ENCODE measurements at places on chromosomes 1 and 21. TPM values are rescaled to one million over a fixed set of nuclear protein-coding genes. Genes with fewer than 3 reads are reported as not detected.

The FAM163A gene
- total RNA-seq: not detected

The ADAMTS4 gene
- total RNA-seq: 56.8 TPM

The LCE2C gene
- not detected for total RNA-seq

The TOMM40L gene
- 22.0 TPM for total RNA-seq

The IL6R gene
- 1.0 TPM for total RNA-seq

The HENMT1 gene
- total RNA-seq: 10.5 TPM

DNA sequence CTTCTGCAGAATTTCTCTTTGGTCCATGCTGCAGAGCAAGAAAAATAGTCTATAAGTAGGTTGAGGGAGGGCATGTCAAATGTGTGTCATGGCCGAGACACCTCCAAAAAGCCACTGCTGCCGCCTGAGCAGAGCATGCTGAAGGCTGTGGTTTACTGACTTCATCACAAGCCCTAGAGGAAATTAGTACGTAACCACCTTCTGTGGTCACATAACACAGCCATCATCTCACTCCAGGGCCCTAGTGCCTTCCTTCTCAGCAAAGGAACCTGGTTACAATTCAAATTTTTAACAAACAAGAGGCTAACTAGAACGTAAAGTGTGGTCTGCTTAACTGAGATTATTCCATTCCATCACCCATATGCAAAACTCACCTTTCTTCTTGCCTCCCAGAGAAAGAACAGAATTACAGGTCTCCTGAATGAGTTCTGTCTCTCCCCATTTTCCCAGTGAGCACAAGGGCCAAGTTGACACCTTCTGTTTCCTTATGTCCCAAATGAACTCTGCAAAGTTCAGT is at the start of gene PTPN22:
TSS of gene PTPN22 (minus strand) at position 116 of the 517 bp plus-strand sequence.
- H3K36me3 ChIP-seq: no peaks in the 10 kb centered on the region
- no peaks in the 10 kb centered on the region for H3K4me1 ChIP-seq
- H3K27me3 ChIP-seq: no peaks in the 10 kb centered on the region

GRCh38 chr1:159068886-159069285 is 7.7 kb downstream of the AIM2 start:
- no peak overlapping the region for H3K4me3 ChIP-seq
- peaks cover 16% of the 10 kb centered on the region for H3K4me1 ChIP-seq
- no peaks in the 10 kb centered on the region for H3K27me3 ChIP-seq

DNA sequence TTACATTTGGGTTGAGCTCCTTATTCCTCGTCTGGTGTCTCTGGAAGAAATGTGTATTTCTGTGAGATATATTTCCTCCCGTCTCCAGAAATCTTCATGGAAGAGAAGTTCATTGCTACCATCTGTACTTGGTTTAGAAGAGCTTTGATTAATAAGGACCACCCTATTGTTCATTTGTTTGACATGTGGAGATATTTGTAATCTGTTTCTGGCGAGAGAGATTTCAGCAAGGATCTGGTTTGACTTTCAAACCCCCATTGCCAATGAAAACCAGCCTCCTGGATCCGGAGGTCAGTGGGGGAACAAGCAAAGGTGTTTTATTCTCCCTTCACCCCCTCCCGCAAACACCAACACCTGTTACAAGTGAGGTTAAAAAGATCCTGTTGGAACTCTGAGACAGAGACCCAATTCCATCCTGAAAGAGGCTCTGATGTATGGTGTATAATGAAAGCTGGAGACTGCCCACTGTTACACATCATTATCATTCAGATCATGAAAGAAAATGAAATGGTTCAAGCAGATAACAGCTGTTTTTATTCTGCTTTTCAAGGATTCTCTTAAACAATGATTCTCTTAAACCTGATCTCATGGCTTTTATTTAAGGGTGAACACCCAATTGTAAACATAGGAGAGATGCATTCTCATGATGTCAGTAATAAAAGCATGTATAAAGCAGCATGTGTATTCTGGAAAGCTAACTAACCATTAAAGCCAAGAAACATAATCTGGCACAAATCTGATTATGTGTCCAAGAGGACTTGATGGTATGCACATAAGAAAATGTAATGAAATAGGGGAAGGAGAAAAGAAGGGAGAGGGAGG is 393.5 kb upstream of the ADGRL2 start:
- no peak for DNase-seq
- no peak overlapping the region for H3K27ac ChIP-seq
- no peaks in the 10 kb centered on the region for H3K36me3 ChIP-seq
- no peaks in the 10 kb centered on the region for H3K27me3 ChIP-seq
- no peak overlapping the region for H3K4me3 ChIP-seq
- H3K4me1 ChIP-seq: peaks cover 18% of the 10 kb centered on the region

DNA sequence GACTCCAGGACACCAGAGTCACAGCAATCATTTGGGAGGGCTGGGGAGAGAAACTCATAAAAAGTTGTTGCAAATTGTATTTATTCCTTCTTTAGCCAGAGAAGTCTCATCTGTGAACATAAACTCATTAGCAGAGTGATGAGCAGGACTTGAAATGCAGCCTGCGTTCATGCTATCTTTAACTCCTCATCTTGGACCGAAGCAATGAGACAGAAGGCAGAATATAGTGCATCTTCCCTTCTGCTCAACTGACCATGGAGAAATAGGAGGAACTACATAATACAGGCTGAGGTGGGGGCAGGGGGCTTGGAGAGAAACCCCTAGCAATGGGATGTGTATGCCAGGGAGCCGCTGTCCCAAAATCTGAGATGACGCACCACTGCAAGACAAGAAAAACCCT is 121.8 kb upstream of the AJAP1 start:
- no peak for DNase-seq
- H3K4me1 ChIP-seq: no peaks in the 10 kb centered on the region
- H3K27me3 ChIP-seq: peaks cover 6% of the 10 kb centered on the region
- H3K36me3 ChIP-seq: peaks cover 4% of the 10 kb centered on the region

DNA sequence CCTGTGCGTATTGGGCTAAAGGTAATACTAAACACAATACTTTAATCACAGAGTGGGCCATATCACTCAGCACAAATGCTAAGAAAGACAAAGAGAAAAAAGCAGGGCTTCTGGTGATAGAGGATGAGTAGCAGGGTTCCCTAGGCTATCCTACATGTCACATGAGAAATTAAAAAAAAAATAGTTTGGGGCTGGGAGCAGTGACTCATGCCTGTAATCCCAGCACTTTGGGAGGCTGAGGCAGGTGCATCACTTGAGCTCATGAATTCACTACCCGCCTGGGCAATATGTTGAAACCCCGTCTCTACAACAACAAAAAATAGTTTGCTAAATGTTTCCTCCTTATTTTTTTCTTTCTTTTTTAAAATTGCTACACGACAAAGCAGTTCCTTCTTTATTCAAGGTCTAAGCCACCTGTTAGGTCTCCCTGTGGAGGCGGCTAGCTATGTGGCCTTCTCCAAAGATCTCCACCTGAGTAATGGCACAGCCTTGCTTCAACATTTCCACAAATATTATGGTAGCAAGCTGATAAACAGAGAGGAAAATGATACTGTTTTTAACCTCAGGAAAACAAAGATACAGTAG is 1.5 kb downstream of the ENSA start:
- H3K4me1 ChIP-seq: peaks cover 28% of the 10 kb centered on the region
- H3K27me3 ChIP-seq: no peaks in the 10 kb centered on the region
- DNase-seq: no peak
- peaks cover 36% of the 10 kb centered on the region for H3K36me3 ChIP-seq

GRCh38 chr1:22026924-22027289 is 25.4 kb downstream of the CELA3A start:
- no peaks in the 10 kb centered on the region for H3K36me3 ChIP-seq
- DNase-seq: no peak
- peaks cover 9% of the 10 kb centered on the region for H3K27me3 ChIP-seq
- peaks cover 13% of the 10 kb centered on the region for H3K4me1 ChIP-seq

Data from endothelial cell (in vitro differentiated cells).